Naive thymus-derived CD4-positive, alpha-beta T cell (primary cell): ENCODE measurements at places on chromosomes 2 and 18. TPM values are rescaled to one million over a fixed set of nuclear protein-coding genes. Genes with fewer than 3 reads are reported as not detected.
A peak's percentile ranks its signal among the peaks of the same experiment; 100 is the strongest.

GRCh38 chr2:201798252-201798913 is 8.0 kb upstream of the CDK15 start:
- no peak for DNase-seq

The UGT1A9 gene
- not detected for total RNA-seq

DNA sequence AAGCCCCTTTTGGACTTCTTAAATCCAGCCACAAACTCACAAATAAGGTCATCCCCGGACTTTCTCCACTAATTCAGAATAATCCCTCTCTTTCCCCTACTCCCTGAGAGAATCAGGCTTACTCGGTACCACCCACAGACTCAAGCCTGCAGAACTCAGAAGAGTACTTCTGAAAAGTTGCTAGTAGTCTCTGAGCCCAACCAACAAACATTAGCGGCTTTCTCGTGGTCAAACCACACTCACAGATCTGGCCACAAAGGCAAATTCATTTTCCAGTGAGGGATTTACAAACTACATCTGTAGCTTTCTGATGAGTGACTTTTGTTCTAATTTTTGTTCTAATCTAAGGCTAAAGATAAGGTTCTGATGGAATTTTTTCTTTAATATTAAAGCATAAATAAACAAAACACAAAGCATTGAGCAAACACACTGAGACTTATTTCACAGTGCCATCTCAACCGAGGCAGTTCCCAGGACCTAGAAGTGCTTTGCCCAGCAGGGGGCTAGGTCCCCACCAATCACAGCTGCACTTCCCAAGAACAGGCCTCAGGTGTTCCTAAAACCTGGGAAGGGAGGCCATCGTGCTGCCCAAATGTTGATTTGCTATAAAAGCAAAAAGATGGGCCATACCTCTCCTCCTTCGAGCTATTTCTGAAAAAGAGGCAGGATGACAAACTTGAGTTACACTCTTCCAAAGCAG is 110.7 kb downstream of the COLEC12 start:
- no peak for DNase-seq

- DNase-seq, result no peak
Measured at GRCh38 chr2:160507046-160507407, 13.4 kb upstream of the RBMS1 start.

- DNase-seq, result no peak
Measured at GRCh38 chr2:242041816-242042215, 172.3 kb downstream of the RTP5 start.

GRCh38 chr2:228180181-228181097 is 1.0 kb downstream of the SPHKAP start:
- DNase-seq, result no peak

The DES gene
- total RNA-seq, result not detected

DNA sequence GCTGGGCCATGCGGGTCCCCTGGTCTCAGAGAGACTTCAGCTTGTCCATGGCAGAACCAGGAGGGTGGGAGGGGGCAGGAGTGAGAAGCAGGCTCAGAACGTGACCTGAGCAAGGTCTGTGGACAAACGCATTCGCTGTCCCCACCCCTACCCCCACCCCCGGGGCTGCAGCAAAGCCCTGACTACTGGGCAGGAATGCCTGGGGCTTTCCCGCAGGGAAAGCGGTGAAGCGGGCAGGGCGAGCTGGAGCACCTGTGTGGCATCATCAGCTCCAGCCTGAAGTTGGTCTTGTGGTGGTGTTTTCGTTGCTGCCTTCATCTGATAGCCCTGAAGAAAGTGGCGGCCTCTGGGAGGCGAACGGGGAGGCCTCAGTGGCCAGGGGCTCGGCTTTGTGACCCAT is 26.1 kb upstream of the ALKAL2 start:
- no peak for DNase-seq

The SPP2 gene
- total RNA-seq, result not detected

The SPATA3 gene
- not detected for total RNA-seq

The ANKRD29 gene
- total RNA-seq, result 0.17 TPM

DNA sequence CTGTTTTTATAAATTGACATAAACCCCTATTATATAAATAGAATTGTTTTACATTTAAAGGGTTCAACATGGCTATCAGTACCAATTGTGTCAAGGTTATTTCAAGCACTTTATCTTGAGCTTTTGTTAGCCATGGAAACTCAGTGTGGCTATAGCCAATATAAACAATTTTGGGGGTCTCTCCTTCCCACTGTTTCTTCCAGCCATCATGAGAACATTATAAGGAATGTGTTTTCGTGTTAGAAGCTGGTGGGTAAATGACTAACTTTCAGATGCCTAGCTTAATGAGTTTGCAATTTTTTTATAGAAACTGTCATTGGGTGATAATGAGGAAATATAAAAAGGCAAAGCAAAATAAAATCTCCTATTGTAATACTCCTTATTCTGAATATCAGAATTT is 153.5 kb upstream of the FOSL2 start:
- DNase-seq, result no peak

DNA sequence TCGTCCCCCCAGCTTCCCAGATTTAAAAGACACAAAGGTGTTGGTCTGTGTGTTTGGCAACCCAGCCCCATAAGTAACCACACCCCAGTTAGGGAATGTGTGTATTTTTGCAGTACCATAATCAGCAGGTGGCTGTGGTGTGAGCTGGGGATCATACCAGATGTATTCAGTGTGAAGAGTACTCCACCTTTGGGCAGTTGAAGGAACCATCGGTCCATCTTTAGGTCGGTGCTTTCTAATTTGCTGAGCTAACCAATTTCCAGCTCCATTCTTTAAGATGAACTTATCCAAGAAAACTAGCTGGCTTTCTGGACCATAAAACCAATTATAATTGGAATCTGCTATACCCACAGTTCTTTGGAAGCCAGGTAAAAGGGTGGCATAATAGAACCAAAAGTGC is 3.2 kb downstream of the DSEL start:
- no peak for DNase-seq

The CELF4 gene
- total RNA-seq, result not detected in 2 replicates

The SP5 gene
- total RNA-seq, result not detected

GRCh38 chr2:73285159-73285739 is 971 bp upstream of the FBXO41 start:
- DNase-seq, result no peak

GRCh38 chr2:55133467-55134315 is 83.4 kb upstream of the RTN4 start:
- DNase-seq, result peak; percentile 42

The PAIP2B gene
- total RNA-seq, result 1.1 and 1.3 TPM in 2 replicates

DNA sequence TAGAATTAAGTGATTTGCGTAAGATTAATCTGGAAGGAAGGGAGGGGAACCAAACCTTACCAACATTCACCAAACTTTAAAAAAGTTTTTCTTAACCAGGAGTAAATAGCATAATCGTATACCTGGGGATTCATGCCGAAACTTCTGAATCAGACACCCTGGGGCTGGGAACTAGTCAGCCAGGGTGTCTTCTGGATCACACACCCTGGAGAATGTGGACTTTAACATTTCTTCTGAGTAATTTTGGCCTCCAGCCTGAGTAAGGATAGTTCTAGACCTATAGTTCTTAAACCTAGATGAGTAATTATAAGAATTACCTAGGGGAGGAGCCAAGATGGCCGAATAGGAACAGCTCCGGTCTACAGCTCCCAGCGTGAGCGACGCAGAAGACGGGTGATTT is 44.1 kb upstream of the MEIS1 start:
- no peak for DNase-seq

The STPG4 gene
- total RNA-seq, result 0.95 TPM

GRCh38 chr2:119485336-119486110 is 38.8 kb downstream of the SCTR start:
- no peak for DNase-seq

DNA sequence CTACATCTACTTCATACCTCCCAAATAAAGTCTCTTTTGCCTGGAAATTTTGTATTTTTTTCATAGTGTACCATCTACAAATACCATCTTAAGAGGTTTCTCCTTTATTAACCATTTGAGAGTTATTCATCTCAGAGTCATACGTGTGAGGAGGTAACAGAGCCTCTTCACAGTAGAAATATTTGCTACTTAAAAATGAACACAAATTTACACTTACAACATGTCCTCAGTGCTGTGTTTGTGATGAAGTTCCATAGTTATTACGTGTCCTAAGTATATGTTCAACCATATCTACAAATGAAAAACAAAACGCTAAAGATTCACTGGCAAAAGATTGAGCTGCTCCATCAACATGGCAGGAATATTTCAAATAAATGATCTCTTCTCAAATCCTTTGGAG is 48.5 kb upstream of the HNRNPA3 start:
- DNase-seq, result no peak

- no peak for DNase-seq
Measured at GRCh38 chr2:117614823-117615534, 199.5 kb upstream of the DDX18 start.

The CPO gene
- total RNA-seq, result 0.30 TPM

DNA sequence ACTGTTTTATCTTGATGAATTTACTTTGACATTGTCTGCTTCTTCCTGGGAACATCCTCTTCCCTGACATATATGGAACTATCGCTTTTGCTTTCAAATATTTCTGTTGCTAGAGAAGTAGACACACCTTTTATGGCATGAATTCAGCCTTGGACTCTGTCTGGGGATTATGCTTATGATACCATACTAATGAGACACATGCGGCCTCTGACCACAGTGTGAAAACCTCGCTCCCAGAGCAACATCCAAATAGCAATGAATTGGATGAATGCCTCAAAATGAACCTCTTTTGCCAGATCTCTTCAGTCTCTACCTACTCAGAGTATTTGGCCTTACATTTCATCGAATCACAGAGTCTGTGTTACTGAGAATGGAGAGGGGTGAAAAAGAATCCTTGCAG is 70.9 kb downstream of the PIEZO2 start:
- no peak for DNase-seq

The EGR4 gene
- 0.16 TPM for total RNA-seq

DNA sequence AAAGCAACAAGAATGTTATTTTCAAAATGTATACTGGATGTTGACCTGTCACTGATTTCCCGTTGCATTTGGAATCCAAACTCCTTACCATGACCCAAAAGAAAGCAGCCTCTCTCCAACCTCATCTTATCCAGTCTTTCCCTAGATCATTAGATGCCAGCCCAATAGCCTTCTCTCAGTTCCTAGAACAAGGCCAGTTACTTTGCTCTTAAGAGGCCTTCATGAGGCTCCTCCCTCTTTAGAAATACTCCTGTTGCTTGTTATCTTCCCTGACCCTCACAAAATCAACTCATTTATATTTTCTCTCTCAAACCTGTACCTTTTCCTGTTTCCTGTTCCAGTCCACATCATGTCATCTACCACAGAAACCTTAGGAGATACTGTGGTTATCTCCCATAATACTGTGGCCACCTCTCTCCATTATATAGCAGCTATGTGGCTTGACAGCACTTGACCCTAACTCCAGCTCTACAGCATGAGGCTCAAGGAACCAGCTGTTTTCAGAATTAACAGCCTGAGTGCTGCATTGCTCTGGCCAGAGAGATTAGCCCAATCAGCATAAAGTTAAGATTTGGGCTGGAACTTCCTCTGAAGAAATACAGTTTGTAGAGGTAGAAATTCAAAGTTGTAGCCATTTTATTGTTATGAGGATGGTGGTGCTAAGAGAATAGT is 22.8 kb downstream of the SRBD1 start:
- DNase-seq, result no peak

- DNase-seq, result no peak
Measured at GRCh38 chr2:205814039-205814364, 131.7 kb downstream of the NRP2 start.

DNA sequence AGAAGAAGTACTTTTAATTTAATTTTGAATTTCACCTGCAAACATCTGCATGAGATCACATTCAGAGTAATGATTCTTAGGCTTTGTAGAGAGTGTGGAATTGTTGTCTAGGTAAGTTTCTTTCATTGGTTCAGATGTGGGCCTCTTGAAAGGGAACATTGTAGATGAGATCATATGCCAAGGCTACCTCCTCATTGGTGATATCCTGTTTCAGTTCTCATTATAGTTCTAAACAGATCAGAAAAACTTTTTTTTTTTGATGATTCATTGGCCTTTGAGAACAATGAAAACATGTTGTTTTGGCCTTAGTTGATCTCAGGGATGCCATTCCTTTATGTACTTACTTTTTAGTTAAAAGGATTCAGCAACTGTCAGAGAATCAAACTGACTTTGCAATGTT is 44.5 kb downstream of the EML6 start:
- DNase-seq, result no peak

DNA sequence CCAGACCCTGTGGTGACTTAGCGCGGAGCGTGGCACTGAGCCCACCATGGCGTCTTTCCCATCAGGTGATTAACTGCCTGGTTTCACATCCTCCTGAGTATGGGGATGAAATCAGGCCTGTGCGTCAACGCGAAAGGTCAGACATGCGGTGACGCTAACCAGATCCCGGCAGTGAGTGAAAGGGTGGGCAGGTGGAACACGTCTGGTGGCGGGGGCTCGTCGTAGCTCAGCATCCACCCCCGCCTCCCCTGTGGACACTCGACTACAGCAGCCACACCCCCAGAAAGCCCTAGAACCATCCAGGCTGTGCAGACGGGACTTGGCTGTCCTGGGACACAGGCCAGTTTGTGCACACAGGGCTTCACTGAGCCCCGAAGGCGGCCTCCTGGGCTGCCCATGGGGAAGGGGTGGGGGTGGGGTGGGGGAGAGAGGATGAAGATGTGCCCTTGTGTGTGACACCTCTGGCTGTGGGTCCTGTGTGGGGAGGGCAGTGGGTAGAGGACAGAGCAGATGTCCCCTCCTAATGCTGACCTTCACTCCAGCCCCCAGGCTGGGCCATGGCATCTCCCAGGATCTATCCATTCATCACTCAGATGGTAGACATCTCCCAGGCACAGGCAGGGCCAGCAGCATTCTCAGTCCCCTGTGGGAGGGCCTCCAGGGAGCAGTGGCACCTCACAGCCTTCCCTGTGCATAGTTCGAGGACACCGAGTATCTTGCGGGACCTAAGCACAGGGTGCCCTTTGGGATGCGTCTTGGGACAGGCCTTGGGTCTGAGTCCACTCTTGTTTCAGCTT is 27.5 kb downstream of the RAMP1 start:
- DNase-seq, result no peak

The PTPRN gene
- total RNA-seq, result not detected

The RAMP1 gene
- 1.1 TPM for total RNA-seq

The ZNF407 gene
- total RNA-seq, result 29.7 TPM

The CCNYL1 gene
- 11.5 TPM for total RNA-seq

GRCh38 chr2:133718688-133719201 is 150.5 kb upstream of the NCKAP5 start:
- DNase-seq, result no peak

The CCBE1 gene
- not detected for total RNA-seq
